ENCODE measurements at places on chromosomes 1 and 21.

GRCh38 chr1:212561501-212561931, 47.0 kb upstream of the ATF3 start:
- DNase-seq = no peak

- no peak for DNase-seq
These were observed at the start of gene SV2A for GRCh38 chr1:149917571-149918144. Gene SV2A (minus strand): TSS chr1:149917844. CDS start chr1:149913840, 4,004 bp downstream.

GRCh38 chr1:213772128-213773063, 215.4 kb upstream of the PROX1 start:
- no peak for DNase-seq

- no peak for DNase-seq
These were observed 90.5 kb downstream of the SUSD4 start for GRCh38 chr1:223273511-223273910.

DNA sequence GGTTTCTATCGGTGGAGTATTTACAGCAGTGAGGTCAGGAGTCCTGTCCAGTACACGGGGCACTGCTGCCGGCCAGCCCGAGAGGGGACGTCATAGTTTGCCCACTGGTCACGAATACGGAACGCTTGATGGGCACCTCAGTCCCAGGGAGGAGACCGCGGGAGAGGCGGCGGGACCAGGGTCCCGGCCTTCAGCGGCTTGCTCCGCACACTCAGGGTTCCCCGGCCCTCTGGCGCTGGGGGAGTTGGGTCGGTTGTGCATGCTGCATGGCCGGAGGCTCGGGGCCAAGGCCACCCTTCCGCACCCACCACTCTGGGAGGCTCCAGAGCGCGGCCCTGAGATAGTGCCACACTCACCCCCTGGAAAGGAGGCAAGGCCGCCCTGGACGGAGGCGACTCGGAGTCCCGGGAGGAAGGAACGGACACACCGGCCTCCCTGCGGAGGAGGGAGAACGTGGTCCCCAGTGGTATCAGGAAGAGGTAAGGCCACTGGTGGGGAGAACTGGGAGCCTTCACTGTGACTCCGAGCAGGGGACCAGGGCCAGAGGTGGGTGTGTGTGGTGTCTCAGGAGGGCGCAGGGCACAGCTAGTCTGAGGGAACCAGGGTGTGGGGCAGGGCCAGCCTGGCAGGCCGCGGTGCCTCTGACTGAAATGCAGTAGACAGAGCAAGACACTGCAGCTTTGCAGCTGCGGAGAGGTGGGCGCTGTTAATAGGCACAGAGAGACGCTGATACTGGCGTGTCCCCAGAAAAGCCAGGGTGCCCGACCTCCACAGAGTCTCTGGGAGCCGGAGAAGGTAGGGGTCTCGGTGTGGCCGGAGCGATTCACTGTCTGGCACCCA, 28.6 kb upstream of the PRSS38 start:
- DNase-seq = no peak

- no peak for DNase-seq
These were observed 311.9 kb upstream of the PLD5 start for GRCh38 chr1:242836423-242836822.

GRCh38 chr1:10520952-10521351, 46.2 kb downstream of the PEX14 start:
- no peak for DNase-seq

DNA sequence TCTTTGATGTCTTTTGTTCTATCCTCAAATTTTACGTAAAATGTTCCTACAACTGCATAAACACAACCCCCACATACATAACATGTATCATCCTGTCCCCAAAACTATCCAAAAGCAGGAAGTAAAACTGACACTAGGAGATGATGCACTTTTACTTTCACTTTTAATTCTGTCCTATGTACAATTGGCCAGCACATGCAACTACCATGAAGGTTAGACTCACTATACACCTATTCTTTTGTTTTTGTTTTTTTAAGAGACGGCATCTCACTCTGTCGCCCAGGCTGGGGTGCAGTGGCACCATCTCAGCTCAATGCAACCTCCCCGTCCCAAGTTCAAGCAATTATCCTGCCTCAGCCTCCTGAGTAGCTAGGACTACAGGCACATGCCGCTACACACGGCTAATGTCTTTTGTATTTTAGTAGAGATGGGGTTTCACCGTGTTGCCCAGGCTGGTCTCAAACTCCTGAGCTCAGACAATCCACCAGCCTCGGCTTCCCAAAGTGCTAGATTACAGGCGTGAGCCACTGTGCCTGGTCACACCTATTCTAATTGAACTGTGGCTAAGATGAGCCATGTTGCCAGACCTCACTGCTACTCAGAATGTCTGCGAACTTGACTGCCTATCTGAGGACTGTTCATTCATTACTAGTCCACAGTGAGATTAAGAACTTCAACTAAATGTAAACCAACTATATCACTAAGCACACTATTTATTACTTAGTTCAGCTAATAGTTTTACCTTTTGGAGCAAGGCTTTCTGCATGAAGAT, 48.0 kb downstream of the TOR3A start:
- DNase-seq = no peak

- DNase-seq = no peak
These were observed 41.6 kb upstream of the VWA5B1 start for GRCh38 chr1:20248971-20249612.

DNA sequence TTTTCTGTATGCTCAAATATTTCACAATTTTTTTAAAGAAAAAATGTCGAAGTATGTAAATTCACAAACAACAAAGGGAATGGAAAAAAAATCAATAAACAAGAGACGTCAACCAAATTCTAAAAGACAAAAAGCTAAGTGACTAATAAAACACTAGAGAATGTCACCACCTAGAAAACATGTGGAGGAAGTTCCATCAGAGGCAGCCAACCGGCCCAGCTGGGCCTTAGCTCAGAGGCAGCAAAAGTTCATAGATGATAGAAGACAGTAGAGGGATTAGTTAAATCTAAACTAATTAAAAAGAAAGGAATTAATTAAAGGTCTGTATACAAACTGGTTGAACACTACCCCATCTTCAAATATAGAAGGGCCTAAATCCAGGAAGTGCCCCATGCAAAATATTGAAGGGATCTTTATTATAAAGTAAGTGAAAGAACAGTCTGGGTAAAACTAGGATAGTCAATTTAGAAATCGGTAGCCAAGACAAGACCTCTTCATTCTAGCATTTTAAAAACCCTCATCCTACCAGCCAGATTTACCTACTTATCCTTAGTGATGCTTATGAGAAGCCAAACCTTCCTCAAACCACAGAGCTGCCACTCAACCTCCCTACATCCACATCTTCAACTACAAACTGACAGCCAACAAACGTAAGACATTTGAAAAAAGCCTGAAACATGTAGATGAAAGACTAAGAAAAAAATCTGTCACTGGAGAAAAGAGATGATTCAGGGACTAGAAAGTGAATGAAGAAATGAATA, 23.7 kb downstream of the MRPL39 start:
- DNase-seq = no peak

- DNase-seq = no peak
These were observed at the start of gene TFF2 for GRCh38 chr21:42350927-42351426. Gene TFF2 (minus strand): TSS chr21:42350994. CDS start chr21:42350957, 37 bp downstream.

DNA sequence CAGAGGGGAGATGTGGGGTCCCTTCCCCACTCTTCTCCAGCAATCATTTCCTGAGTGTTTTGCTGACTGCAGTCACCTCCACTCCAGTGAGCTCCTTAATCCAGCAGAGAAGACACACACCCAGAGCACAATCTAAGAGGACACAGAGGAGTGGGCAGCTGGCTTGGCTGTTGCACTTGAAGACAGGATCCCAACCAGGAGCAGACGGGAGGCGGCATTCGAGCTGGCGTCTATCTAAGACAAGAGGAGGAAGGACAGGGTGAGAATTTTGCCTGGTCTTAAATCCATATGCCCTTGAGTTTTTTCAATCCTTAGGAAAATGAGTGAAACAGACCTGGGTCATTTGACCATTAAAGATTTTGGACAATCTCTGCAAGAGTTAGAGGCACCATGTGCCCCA, 56.1 kb upstream of the SIM2 start:
- DNase-seq = no peak

DNA sequence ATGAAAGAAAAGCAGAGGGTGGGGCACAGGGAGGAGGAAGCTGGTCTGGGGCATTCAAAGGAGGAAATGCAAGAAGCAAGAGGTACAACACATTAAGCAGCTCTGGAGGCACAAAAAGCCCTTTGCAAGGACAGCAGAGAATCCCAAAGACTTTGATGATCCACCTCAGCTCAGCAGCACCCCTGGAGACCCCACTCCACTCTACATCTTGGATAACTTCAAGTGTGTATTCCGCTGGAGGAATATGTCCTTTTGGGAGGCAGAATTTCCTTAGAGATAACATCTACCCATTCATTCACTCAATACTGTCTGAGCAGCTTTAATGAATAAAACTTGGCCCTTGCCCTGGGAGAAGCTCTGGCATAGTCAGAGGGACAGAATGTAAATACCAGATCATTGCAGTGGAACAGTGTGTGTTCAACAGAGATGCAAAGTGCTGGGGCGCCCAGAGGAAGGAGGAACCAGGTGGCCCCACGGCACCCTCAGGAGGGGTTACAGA, 599.7 kb downstream of the KIF26B start:
- DNase-seq = no peak

- no peak for DNase-seq
These were observed 8.9 kb downstream of the SDCCAG8 start for GRCh38 chr1:243264717-243265116.

DNA sequence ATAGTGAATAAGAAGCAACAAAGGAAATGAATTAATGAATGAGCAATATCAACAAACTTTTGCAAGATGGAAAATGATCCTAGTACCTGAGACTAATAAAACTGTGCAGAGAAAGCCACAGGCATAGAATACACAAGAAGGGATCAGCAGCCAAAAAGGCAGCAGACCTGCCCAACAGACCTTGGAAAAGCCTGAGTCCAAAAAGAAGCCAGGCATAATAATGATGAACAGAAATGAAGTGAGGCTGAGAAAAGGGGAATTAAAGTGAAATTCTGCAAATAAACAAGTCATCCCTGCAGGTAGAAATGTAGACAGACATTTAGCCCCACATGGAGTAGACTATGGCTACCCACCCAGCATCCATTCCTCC, 10.3 kb upstream of the PHTF1 start:
- DNase-seq = no peak

DNA sequence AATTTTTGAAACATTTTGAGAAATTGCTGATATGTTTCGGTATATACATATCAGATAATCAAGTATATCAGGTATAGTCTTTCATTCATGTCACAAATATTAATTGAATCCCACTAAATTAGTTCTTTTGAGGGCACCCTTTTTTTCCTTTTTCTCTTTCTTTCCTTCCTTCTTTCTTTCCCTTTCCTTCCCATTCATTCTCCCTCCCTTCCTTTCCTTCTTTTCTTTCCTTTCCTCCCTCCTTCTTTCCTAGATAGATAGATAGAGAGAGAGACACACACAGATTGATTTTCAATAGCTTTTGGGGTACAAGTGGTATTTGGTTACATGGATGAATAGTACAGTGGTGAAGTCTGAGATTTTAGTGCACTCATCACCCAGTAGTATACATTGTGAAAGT, 5.7 kb downstream of the NSL1 start:
- no peak for DNase-seq

- no peak for DNase-seq
These were observed 470 bp upstream of the RTCA start for GRCh38 chr1:100265562-100265930.

- no peak for DNase-seq
These were observed 7.0 kb upstream of the ADORA1 start for GRCh38 chr1:203120325-203121153.

DNA sequence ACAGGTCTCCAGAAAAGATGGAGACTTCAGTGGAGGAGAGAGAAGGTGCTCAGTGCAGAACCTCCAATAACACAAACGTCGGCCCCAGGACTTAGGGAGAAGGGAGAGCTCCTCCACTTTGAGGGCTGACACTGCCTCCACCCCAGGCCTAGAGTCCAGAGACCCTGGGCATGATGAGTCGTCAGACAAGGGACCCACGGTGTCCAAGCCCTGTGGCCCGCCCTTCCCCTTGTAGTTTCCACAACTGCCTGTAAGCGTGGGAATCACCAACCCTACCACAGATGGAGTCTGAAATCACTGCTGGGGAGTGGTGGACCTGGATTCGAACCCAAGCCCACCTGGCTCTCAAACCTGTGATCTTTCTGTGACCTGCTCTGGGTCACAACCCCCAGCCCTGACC, 281.1 kb downstream of the NPHP4 start:
- no peak for DNase-seq

DNA sequence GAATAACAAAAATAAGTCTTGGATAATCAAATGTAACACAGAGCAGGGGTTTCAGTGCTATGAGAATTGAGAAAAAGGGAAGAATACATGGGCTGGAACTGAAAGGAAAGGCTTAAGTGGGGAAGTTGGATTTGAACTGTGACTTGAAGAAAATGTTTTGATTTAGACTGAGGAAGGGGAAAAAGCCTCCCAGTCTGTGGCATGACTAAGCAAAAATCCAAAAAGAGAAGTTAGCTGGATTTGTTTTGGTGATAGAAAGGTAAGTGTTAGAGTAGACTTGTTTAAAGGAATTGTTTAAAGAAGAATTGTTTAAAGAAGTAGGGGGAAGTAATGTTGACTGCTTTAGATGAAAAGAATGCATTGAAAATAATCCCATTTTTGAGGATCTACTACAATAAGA, 46.0 kb downstream of the KCNK2 start:
- no peak for DNase-seq

- no peak for DNase-seq
These were observed 11.3 kb downstream of the CDK18 start for GRCh38 chr1:205515781-205516253.

- DNase-seq = no peak
These were observed 221.6 kb downstream of the RHOU start for GRCh38 chr1:228956864-228957263.

DNA sequence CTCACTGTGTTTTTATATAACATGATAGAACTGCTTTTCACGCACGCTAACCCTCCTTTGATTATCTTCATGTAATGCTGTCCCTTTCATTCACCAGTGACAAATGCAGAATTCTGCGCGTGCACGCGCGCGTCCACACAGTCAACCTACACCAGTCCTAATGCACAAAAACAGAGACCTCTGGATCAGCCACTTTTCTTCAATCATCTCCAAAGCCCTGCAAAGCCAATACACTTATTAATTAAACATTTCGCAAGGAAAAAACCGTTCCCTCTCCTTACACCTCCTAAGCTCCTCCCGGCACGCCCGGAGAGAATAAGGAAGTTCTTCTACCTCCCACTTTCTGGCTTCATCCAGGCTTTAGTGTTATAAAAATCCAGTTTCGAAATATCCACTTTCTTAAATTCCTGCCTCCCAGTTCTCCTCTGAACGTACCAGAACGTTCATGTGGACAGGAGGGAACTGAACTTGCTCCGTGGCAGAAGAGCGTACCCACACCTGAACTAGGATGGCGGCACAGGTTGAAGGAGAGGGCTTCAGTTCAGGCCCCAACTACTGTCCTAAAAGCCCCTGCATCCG, 4.6 kb downstream of the LMX1A start:
- DNase-seq = no peak

DNA sequence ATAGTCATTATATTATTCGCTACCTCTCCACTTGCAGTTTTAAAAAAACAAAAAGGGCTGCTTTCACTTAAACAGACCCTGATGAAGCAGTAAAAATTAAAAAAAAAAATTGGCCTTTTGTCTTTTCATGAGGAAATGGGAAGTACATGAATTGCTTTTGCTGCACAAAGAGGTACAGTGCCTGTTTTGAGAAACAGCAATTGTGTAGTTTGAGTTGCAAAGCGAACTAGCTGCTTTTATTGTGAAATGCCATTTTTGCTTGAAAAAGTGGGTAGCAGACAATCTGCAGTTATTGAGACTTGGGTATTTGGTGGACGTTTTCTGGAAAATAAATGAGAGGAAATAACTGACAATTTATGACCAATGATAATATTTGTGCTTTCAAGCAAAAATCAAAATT, 7.0 kb downstream of the DIP2A start:
- DNase-seq = no peak

All from activated CD4-positive, CD25-positive, alpha-beta regulatory T cell treated with anti-CD3 and anti-CD28 coated beads, Interleukin-2, amount 50 U/mL, for 16 hours (primary cell).